ENCODE measurements at places on chromosomes 3 and 15.
A peak's percentile ranks its signal among the peaks of the same experiment; 100 is the strongest.

DNA sequence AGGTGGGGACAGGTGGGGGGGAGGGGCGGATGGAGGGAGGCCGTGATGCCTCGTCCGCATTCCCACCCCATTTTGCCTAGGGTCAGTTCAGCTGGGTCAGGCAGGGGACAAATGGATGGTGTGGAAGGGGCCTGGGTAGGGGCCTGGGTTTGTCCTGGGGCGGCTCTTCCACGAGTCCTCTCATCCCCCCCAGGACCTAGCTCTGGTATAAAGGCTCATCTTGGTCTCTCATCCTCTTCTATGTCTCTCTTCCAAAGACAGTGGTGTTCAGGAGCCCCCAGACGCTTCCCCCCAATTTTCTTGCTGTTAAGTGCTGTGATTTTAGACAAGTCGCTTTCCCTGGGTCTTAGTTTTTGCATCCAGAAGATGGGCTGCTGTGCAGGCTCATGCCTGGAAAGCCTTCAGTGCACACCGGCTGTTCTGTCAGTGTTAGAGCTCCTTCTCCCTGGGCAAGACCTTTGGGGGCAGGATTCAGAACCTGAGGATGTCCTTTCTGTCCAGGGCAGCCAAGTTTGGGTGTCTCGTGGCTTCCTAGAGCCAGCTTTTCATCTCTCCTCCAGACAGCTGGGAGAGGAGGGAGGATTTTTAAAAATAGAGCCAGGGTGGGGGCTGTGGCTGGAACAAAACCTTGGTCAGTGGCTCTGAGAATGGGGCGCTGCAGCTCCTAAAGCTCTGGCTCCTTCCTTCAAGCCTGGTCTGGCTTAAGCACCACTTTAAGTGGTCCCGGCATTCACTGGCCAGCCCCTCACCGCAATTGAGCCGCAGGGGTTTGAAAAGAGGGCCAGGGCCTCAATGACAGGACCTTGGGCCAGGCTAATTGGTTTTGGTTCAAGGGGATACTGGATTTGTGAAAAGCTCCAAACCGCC lies 37.7 kb upstream of the POLG start:
- no peaks in the 10 kb centered on the region for H3K36me3 ChIP-seq
- H3K4me1 ChIP-seq = peaks cover 29% of the 10 kb centered on the region
- H3K27ac ChIP-seq = no peak overlapping the region
- peaks cover 77% of the 10 kb centered on the region for H3K27me3 ChIP-seq
- no peak for DNase-seq

DNA sequence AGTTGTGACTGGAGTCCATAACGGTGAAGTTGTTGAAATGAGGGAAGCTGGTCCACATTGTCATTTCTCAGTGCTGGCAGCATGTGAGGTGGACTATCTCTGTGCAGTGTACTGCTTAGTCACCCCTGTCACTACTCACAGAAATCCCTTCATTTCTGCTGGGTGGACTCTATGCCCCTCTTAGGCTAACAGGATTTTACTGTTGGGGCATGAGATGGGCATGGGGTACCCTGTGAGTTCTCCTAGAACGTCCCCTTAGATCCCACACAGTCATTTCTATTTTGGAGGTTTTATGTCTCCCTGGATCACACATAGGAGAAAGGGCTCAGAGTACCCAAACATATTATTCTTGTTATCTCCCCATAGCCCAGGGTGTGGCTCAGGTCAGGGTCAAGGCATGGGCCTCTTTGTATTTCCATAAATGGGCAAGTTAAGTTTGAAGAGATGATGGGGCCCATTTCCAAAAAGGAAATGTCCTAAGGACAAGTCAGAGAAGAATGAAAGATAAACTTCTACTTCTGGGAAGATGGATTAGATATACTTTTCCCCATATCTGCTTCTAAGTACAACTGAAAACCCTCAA lies 15.2 kb downstream of the P2RY1 start:
- H3K27me3 ChIP-seq = no peaks in the 10 kb centered on the region
- no peak overlapping the region for H3K4me3 ChIP-seq
- no peak overlapping the region for H3K27ac ChIP-seq
- no peaks in the 10 kb centered on the region for H3K4me1 ChIP-seq
- H3K36me3 ChIP-seq = no peaks in the 10 kb centered on the region

GRCh38 chr3:52986049-52986448 lies 59.8 kb downstream of the SFMBT1 start:
- DNase-seq = no peak
- H3K27ac ChIP-seq = no peak overlapping the region

GRCh38 chr3:36648241-36649034 lies 115.9 kb downstream of the DCLK3 start:
- DNase-seq = no peak
- H3K4me3 ChIP-seq = no peak overlapping the region
- H3K27me3 ChIP-seq = peaks cover 9% of the 10 kb centered on the region
- no peak overlapping the region for H3K27ac ChIP-seq
- no peaks in the 10 kb centered on the region for H3K36me3 ChIP-seq
- no peaks in the 10 kb centered on the region for H3K4me1 ChIP-seq

- H3K4me3 ChIP-seq = peak overlapping the region; percentile 80
- DNase-seq = no peak
- H3K36me3 ChIP-seq = peaks cover 14% of the 10 kb centered on the region
- peak overlapping the region; percentile 75 for H3K27ac ChIP-seq
- no peaks in the 10 kb centered on the region for H3K27me3 ChIP-seq
- peaks cover 20% of the 10 kb centered on the region for H3K4me1 ChIP-seq
These were observed 766 bp downstream of the FAM98B start for GRCh38 chr15:38454696-38455090.

- H3K4me3 ChIP-seq = no peak overlapping the region
- H3K27ac ChIP-seq = no peak overlapping the region
- no peak for DNase-seq
These were observed 6.1 kb downstream of the FXR1 start for GRCh38 chr3:180918542-180918941.
